PC-9 (cell line): ENCODE measurements at places on chromosomes 3 and 15. TPM values are rescaled to one million over a fixed set of nuclear protein-coding genes. Genes with fewer than 3 reads are reported as not detected.

Gene THBS1
- total RNA-seq, result 406 and 512 TPM in 2 replicates

Gene SOX14
- not detected in 2 replicates for total RNA-seq

Gene GABRG3
- total RNA-seq, result not detected in 2 replicates

Gene ATP2B2
- not detected in 2 replicates for total RNA-seq

Gene SEMA5B
- not detected in 2 replicates for total RNA-seq

Gene MESP2
- 1.3 and 2.4 TPM in 2 replicates for total RNA-seq

Gene CCDC54
- total RNA-seq, result not detected in 2 replicates

Gene CACNA2D3
- 0.18 and 0.59 TPM in 2 replicates for total RNA-seq

Gene TRAT1
- total RNA-seq, result not detected in 2 replicates

Gene KCNMB3
- total RNA-seq, result 7.4 and 8.9 TPM in 2 replicates

Gene MOBP
- total RNA-seq, result not detected in 2 replicates

DNA sequence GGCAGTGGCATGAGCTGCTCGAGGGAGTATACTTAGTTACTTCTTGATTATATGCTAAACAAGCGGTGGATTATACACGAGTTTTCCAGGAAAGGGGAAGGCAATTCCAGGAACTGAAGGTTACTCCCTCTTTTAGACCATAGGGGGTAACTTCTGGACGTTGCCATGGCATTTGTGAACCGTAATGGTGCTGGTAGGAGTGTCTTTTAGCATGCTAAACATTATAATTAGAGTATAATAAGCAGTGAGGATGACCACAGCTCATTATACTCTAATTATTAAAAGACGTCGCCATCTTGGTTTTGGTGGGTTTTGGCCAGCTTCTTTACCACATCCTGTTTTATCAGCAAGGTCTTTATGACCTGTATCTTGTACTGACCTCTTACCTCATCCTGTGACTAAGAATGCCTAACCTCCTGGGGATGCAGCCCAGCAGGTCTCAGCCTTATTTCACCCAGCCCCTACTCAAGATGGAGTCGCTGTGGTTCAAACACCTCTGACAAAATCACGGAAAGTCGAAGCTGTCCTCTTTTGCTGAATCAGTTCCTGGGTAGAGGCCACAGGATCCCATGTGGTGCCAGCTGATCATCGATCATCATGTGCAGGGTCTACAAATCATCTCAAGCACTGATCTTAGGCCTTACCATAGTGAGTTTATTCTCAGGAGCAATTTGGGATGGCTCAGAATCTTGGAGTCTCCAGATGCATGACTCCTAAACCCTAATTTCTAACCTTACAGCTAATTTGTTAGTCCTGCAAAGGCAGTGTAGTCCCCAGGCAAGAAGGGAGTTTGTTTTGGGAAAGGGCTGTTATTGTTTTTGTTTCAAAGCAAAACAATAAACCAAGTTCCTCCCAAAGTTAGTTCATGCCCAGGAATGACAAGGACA, 149.1 kb downstream of the TJP1 start:
- H3K36me3 ChIP-seq, result no peaks in the 10 kb centered on the region
- H3K27me3 ChIP-seq, result no peaks in the 10 kb centered on the region
- H3K27ac ChIP-seq, result no peak overlapping the region
- DNase-seq, result no peak

DNA sequence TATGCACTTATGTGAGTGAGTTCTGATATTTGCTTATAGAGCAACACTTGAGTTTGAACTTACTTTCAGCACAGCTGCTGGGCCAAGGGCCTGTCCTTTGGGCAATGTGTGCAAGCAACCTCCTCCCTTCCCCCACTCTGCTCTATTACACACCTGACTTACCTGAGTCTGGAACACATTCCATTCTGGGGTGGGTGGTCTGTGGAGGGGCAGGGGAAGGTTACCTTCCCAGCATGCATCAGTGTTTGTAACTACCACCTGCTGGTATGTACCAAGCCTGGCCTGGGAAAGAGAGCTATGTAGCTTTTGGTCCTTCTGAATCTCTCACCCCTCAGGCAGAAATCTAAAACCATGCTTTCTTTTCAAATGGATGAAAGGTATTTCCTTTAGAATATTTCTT, 103.0 kb downstream of the ISL2 start:
- H3K4me3 ChIP-seq, result no peak overlapping the region
- H3K27ac ChIP-seq, result no peak overlapping the region
- H3K27me3 ChIP-seq, result no peaks in the 10 kb centered on the region
- no peaks in the 10 kb centered on the region for H3K36me3 ChIP-seq
- peak; percentile 58 for DNase-seq

DNA sequence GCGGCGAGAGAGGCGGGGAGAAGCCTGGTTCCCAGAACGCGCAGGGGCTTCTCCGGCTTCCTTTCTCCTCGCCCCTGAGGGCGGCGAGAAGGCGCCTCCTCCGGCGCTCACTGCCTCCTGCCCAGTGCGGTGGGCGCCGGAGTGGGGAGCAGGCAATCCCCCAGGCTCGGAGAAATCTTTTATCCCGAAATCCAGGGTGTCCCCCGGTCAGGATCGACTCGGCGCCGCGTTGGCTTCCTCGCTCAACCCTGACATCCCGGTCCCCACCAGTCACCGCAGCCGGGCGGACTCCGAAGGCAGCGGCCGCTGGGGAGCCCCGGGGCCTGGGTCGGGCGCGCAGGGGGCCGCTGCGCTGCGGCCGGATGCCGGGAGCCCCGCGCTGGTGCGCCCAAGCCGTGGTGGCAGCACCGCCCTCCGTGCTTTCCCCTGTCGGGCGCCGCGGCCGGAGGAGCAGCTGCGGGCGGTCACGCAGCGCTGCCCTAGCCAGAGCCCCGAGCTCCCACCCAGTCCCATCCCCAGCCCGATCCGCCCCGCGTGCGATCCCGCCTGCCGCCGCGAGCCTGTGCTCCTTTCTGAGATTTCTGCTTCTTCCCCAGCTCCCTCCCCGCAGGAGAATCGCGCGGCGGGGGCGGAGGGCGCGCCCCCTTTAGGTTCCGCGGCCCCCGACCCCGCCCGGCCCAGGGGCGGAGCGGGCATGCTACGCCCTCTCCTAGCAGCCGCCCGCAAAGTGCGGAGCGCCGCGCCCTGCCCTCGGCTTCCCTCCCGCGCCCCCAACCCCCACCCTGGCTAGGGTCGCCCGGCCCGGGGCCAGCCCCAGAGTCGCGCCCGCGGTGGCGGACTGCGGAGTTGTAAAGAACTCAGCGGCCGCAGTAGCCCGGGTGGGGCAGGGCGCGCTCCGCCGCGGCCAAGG, 683 bp upstream of the CACNA2D3 start:
- no peaks in the 10 kb centered on the region for H3K36me3 ChIP-seq
- H3K4me1 ChIP-seq, result no peaks in the 10 kb centered on the region
- H3K27ac ChIP-seq, result no peak overlapping the region
- H3K4me3 ChIP-seq, result no peak overlapping the region
- DNase-seq, result no peak
- H3K27me3 ChIP-seq, result peaks cover 10% of the 10 kb centered on the region; the same call in 1 of the 2 replicates

- H3K4me1 ChIP-seq, result peaks cover 28% of the 10 kb centered on the region
- no peaks in the 10 kb centered on the region for H3K36me3 ChIP-seq
- peak; percentile 69 for DNase-seq
- H3K27me3 ChIP-seq, result no peaks in the 10 kb centered on the region
- H3K4me3 ChIP-seq, result no peak overlapping the region
These were observed 21.9 kb upstream of the THSD4 start for GRCh38 chr15:71093054-71094024.

GRCh38 chr3:170220871-170221270, 1.4 kb upstream of the PRKCI start:
- no peak overlapping the region for H3K27ac ChIP-seq
- peaks cover 7% of the 10 kb centered on the region; the same call in 1 of the 2 replicates for H3K36me3 ChIP-seq
- no peaks in the 10 kb centered on the region for H3K27me3 ChIP-seq
- H3K4me1 ChIP-seq, result peaks cover 26% of the 10 kb centered on the region
- no peak overlapping the region for H3K4me3 ChIP-seq

- H3K4me3 ChIP-seq, result no peak overlapping the region
- no peaks in the 10 kb centered on the region for H3K27me3 ChIP-seq
- peak; percentile 13 for DNase-seq
- no peaks in the 10 kb centered on the region for H3K36me3 ChIP-seq
- H3K27ac ChIP-seq, result no peak overlapping the region
- no peaks in the 10 kb centered on the region for H3K4me1 ChIP-seq
These were observed 65.1 kb upstream of the GUCA1C start for GRCh38 chr3:109018828-109019227.

DNA sequence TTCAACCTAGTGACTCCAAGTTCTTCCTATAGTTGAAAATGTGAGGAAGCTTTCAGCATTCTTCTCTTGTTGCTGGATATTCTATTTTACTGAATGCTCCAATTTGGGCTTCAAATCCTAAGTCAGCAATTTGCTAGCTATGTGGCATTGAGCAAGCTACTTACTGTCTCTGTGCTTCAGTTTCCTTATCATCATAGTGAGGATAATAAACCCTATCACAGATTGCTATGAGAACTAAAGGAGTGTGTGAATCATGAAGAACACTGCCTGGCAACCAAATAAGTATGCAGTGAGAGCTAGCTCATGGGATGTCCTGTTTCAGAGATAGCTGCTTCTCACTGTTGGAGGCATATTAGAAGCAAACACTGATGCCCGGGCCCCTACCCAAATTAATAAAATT, 163.8 kb upstream of the CDIN1 start:
- no peak overlapping the region for H3K4me3 ChIP-seq
- H3K27ac ChIP-seq, result no peak overlapping the region
- no peaks in the 10 kb centered on the region for H3K4me1 ChIP-seq
- no peaks in the 10 kb centered on the region for H3K36me3 ChIP-seq

DNA sequence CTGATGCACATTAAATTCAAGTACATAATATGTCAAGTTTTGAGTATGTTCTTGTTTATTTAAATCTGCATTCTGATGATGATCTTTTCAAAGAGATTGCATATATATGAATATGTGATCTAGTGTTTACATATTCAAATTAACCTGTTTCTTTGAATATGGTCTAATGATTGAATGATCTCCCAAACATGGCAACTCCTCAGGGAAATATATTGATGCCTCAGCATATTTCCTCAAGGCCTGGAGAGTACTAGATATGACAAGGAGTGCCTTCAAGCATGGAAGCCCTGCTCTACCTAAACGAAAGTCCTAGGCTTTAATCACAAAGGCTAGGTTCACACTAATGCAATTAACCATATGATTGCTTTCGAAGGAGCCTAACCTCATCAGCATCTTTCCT, 532.8 kb downstream of the ZIC1 start:
- no peaks in the 10 kb centered on the region for H3K27me3 ChIP-seq
- no peak overlapping the region for H3K4me3 ChIP-seq
- H3K4me1 ChIP-seq, result peaks cover 11% of the 10 kb centered on the region
- H3K36me3 ChIP-seq, result no peaks in the 10 kb centered on the region
- H3K27ac ChIP-seq, result no peak overlapping the region

- H3K36me3 ChIP-seq, result no peaks in the 10 kb centered on the region
- no peaks in the 10 kb centered on the region for H3K27me3 ChIP-seq
These were observed 769.8 kb downstream of the EPHA3 start for GRCh38 chr3:89877230-89877629.

DNA sequence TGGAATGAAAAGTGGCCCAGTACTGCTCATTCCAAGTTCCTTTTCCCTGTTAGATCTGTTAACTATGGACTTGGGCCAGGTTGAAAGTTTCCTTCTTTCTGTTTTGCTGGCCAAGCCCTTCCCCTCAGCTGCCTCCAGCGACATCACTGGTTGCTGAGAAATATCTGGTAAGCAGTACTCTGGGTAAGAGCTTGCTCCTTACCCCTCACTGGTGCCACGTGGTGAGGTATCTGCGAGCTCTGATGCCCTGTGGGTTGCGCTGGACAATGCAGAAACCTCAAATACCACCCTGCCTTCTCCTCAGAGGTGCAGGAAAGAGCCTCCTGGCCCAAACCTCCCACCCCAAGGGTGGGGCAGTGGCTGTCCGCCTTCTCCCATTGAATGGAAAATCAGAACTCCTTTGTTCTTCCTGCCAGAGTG, 42.9 kb upstream of the APH1B start:
- H3K4me3 ChIP-seq, result no peak overlapping the region
- no peak for DNase-seq
- H3K27me3 ChIP-seq, result no peaks in the 10 kb centered on the region
- no peaks in the 10 kb centered on the region for H3K36me3 ChIP-seq
- peaks cover 51% of the 10 kb centered on the region for H3K4me1 ChIP-seq
- no peak overlapping the region for H3K27ac ChIP-seq

DNA sequence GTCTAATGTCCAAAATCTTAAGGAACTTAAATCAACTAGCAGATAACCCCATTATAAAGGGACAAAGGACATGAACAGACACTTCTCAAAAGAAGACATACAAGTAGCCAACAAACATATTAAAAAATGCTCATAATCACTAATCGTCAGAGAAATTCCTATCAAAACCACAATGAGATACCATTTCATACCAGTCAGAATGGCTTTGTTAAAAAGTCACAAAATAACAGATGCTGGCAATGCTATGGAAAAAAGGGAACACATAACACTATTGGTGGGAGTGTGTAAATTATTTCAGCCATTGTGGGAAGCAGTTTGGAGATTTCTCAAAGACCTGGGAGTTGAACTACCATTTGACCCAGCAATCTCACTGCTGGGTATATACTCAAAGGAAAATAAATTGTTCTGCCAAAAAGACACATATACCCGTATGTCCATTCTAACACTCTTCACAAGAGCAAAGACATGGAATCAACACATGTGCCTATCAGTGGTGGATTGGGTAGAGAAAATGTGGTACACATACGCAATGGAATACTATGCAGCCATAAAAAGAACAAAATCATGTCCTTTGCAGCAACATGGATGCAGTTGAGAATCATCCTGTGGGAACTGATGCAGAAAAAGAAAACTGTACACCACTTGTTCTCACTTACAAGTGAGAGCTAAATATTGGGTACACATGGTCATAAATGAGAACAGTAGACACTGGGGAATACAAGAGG, 78.5 kb downstream of the TCF12 start:
- no peak overlapping the region for H3K4me3 ChIP-seq
- no peak overlapping the region for H3K27ac ChIP-seq
- DNase-seq, result no peak
- no peaks in the 10 kb centered on the region for H3K36me3 ChIP-seq

DNA sequence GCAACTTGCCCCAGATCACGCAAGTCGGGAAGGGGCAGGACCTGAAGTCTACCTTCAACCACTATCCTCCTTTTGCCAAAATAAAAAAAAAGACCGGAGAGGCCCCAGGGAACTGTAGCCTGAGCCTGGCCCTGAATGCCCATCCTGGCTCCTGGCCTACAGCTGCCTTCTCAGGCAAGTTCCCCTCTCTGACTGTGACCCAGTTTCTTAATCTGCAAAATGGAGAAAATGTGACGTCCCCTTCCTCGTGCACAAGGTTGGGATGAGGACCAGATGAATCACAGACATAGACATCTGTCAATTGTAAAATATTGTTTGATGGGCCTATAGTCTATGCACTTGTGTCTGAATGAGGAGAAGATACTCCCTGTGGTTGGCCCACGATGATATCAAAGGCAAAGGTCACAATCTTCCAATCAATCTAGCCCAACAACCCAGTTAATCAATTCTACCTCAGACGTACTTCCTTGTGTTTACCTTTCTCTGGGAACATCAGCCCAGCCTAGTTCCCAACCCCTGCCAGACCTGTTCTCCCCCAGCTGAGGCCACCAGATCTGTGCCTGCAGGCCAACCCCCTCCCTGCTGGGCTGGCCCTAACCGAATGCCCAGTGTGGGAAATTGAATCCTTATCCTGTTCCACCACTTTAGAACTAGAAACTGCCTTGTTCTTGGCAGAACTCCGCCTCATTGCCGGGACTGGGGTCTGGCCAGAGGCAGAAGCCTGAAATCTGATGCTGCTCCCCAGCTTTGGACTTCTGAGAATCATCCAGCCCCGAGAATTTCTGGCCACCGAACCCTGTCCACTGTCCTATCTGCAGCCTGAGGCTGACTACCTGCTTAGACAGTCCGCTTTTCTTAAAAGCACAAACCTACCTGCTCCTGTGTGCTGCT, 101.8 kb upstream of the LIPC start:
- peak overlapping the region; percentile 98 for H3K27ac ChIP-seq
- no peaks in the 10 kb centered on the region for H3K27me3 ChIP-seq
- DNase-seq, result peak; percentile 90
- peak overlapping the region; percentile 52 for H3K4me3 ChIP-seq
- H3K36me3 ChIP-seq, result 0 out of 2 replicates have a peak, but pooled peaks cover 6% of the 10 kb centered on the region
